ENCODE measurements at places on chromosomes 3 and 15.

- DNase-seq, result peak; percentile 51
These were observed 335.8 kb upstream of the THRB start for GRCh38 chr3:24830230-24831152.

GRCh38 chr3:149603126-149604074, 54.4 kb downstream of the WWTR1 start:
- DNase-seq, result no peak

DNA sequence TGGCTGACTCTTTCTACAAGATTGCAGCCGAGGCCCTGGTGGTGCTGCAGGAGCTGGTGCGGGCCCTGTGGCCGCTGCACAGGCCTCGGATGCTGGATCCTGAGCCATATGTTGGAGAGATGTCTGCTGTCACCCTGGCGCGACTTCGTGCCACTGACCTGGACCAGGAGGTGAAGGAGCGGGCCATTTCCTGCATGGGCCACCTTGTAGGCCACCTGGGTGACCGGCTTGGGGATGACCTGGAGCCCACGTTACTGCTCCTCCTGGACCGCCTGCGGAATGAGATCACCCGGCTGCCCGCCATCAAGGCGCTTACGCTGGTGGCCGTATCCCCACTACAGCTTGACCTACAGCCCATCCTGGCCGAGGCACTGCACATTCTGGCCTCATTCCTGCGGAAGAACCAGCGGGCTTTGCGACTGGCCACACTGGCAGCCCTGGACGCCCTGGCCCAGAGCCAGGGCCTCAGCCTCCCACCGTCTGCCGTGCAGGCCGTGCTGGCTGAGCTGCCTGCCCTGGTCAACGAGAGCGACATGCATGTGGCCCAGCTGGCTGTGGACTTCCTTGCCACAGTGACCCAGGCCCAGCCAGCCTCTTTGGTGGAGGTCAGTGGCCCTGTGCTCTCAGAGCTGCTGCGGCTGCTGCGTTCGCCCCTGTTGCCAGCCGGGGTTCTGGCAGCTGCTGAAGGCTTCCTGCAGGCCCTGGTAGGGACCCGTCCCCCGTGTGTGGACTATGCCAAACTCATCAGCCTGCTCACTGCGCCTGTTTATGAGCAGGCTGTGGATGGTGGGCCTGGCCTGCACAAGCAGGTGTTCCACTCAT, 20.3 kb downstream of the CAND2 start:
- DNase-seq, result no peak

- no peak for DNase-seq
These were observed 35.1 kb downstream of the P2RY1 start for GRCh38 chr3:152870027-152870426.

DNA sequence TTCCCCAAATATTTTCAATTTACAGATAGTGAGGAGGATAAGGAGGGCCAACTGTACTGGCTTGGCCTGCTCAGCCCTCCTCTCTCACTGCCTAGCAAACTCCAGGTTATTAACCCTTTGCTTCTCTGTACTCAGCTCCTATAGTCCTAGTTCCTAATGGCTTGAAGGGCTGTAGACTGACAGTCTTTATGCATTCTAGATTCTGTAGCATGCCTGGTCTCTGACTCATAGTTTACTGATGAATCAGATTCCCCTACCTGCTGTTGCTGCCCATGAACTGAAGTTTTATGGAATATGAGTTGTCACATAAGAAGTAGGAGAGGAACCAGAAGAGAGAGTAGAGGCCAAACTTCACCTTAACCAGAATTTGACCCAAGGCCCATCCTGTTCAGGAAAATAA, 27.1 kb upstream of the MAP3K13 start:
- DNase-seq, result no peak

GRCh38 chr15:77285057-77285997, 134.6 kb downstream of the PEAK1 start:
- no peak for DNase-seq

All from dorsolateral prefrontal cortex (tissue), 122 donors.